Activated CD4-positive, alpha-beta T cell treated with anti-CD3 and anti-CD28 coated beads, Interleukin-2, amount 50 U/mL, for 24 hours (primary cell): ENCODE measurements at places on chromosomes 13 and 19.

DNA sequence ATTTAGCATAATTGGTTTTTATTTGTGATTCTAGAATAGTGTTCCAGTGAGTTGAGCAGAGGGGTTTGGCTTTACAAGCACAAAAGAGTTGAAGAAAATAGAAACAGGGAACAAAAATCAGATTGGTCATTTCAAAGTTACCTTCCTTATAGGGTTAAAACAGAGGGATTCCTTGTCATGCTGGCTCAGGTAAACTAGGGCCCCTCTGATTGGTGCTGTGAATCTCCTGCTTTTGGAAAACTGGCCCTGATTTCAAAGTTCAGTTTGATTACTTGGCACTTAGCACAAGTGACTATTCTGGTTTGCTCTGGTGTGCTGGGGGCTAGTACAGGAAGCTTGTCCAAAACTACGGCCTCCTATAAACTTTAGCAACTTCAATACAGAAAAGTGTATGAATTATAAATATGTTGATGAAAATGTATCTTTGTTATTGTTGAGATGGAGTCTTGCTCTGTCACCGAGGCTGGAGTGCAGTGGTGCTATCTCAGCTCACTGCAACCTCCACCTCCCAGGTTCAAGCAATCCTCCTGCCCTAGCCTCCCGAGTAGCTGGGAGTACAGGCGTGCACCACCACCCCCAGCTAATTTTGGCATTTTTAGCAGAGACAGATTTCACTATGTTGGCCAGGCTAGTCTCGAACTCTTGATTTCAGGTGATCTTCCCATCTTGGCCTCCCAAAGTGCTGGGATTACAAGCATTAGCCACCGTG is 1.9 kb upstream of the MRPS31 start:
- no peak for DNase-seq

DNA sequence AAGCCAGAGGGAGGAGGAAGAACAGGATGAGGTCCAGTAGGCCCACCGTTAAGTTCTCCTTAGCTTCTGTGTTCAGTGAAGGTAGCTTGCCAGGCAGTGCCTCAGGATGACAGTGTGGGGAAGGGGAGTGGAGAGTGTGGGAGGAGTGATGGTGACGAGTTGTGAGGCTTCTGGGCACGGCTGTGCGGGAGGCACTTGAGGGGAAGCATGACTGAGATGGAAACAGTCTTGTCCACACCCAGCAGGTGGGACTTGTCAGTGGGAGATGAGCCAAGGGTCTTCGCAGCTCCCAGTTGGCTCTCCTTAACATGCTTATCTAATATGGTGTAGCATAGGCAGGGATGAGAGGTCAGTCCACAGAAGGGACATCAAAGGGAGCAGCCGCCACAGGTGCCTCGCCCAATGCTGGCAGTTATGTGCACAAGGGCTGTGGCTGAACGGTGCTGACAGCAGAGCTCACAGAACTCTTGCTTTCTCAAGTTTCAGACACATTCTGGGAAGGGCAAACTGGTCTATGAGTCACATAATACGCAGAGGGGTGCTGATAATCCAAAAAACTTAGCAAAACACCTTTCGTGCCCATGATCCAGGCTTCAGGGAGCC is 47.5 kb downstream of the OXGR1 start:
- no peak for DNase-seq

- DNase-seq: no peak
Observed at GRCh38 chr19:47891923-47892666, 6.0 kb upstream of the SULT2A1 start.

DNA sequence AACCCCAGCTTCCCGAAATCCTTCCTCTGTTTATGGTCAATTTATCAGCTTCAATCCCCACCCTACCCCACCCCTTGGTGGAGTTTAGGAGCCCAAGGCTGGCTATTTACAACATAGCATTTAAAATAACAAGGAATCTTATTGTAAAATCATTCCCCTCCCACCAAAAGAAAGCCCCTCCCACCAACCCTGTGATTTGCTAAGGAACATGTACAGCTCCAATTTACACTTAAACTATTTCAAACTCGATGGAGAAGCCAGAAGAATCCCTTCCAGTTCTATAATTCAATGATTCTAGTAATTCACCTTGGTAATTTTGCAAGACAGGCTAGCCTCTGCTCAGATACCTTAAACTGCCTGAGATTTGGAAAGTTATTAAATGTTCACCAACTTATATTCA is 3.0 kb downstream of the LATS2 start:
- DNase-seq: no peak

DNA sequence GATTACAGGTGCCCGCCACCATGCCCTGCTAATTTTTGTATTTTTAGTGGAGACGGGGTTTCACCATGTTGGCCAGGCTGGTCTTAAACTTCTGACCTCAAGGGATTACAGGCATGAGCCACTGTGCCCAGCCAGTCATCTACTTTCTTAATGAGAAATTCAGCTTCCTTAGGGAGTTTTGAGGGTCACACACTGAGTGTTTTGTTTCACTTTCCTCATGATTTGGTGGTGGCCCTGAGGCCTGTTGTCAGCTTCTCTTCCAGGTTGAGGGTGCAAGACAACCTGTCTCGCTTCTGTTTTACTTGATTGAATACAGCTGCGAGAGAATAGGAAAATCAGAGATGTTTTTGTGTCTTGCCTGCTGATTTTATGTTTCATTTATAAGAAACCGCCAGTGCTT is 9.9 kb downstream of the FRY start:
- no peak for DNase-seq

GRCh38 chr13:44015811-44016210 is 136.1 kb downstream of the LACC1 start:
- DNase-seq: no peak

GRCh38 chr19:30046522-30046921 is 104.5 kb downstream of the URI1 start:
- no peak for DNase-seq

DNA sequence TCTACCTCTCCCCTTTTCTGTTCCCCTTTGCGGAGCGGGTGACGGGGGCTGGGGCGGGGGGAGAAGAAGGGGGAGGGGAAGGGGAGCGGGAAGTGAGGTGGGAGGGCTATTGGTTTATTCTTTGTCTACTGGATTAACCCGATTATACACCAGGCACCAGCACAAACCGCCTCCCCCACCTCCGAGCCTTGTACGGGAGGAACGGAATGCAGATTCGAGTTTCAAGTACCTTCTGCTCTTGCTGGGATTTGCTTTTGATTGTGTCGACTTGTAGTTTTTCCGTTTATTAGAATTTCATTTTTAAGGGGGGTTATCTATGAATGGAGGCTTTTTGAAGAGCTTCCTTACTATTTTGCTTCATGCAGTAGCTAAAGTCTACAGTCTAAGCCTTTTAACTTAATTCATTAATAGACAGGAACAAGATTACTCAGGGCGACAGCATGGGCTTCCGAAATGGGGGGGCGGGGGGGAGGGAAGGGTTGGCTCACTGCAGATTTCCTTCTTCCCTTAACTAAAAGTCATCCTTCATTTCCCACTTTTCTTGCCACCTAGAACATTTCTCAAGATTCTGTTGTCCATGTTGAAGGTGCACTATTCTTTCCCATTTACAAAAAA is 937 bp upstream of the SPRY2 start:
- DNase-seq: no peak

DNA sequence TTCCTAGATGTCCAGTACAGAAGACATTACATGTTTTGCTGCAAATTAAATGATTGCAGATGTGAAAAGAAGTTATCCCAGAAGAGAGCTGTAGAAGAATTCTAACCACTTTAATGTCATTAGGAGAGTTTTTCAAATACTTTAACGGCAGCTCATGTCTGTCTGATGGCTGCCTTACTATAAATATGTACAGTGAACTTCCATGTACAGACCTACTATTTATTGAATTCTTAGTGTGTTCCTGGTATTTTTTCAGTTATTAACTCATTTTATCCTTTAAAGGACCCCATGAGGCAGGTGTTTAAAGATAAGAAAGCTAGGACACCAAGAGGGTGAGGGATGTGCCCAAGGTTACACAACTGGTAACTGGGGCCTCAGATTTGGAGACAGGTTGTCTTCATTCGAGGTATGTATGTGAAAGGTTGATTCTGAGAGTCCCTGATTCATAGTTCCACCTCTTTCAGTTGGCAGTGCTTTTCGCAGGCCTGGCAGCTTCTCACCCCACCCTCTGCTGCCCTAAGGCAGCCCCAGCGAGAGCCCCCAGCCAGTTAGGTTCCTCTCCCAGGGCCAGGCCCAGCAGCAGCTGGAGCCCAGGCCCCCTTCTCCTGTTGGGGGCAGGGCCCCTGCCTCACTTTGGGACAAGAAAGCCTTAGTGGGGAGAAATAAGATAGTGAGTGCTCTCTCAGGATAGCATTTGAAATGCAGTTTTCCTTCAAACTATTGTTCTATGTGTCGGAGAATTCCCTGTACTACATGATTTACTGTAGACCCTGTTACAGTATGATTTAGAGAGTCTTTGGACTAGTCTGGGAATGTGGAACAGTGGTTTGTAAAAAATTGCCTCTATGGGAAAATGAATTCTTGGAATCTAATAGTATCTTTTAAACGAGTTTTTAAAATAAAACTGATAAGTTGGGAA is 67.7 kb upstream of the TEX29 start:
- no peak for DNase-seq

DNA sequence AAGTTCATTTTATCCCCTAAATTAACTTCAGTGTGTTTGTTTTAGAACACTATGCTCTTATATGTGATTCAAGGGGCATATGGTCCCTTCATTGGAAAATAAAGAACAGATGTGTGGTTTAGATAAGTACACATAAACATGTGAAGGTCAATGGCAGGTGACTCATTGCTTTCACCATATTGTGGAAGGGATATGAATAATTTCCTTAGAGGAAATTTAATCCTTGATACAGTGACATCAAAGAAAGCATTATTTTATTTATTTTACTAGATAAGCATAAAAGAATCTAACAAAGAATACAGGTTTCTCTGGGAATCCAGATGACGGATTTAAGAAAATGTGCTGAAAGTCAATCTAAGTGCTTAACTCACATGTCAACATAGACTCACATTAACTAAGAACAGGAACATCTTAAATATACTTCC is 373.5 kb downstream of the KCTD12 start:
- no peak for DNase-seq

GRCh38 chr19:28605501-28606268 is 607.3 kb downstream of the UQCRFS1 start:
- DNase-seq: no peak

- no peak for DNase-seq
Observed at GRCh38 chr19:11016631-11017030, 55.8 kb downstream of the SMARCA4 start.

DNA sequence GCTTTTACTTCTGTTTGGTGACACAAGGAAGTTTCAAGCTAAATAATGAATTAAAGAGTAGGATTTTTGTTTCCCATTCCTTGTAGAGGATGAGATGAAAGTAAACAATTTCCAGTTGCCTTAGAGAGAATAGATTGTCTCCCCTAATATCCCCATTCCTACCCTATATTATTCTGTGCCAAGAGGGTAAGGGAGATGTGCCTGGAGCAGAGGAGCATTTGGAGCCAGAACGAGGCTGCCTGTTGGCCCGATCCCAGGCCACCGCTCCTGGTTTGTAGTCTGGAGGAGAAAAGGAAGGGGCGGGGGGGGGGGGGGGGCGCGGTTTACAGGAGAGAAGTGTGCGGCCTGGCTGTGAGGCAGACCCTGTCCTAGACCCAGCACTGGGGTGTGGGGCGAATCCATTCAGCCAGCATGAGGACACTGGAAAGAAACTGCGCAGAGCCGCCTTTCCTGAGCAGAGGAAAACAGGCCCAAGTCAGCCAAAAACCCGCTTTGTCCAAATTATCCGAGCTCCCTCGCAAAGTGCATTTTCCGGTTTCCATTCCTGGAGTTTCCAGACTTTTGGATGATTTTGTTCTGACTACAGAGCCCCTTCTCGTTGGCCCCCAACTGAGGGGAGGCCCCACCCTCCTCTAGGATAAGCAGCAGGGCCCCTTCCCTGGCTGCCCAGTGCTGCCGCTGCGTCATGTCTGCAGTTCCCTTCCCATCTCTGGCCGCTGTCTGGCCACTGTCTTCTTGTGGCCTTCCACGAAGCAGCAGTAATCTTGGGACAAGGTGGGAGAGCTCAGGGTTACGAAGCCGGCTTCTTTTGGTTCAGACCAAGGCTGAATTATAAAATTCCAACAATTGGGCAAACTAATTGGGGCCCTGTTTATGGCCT is 23.0 kb downstream of the NFIX start:
- no peak for DNase-seq

GRCh38 chr19:8257052-8257443 is 47.9 kb downstream of the CERS4 start:
- no peak for DNase-seq

DNA sequence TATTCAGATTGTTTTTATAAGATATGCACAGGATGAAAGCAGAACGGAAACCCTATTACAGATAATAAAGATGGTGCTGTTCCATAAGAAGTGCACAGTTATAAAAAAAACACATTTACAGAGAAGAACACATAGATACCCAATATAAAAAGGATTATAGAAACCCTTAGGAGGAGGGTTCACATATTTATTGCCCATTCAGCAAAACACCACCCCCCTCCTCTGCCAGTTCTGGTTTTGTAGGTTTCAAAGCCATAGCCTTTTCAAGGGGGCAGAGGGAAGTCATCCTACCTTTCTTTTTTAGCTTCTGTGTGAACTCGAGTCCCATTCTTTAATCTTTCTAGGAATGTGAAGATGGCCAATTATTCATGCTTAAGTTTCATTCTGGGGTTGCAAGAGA is 511.2 kb downstream of the GPC5 start:
- no peak for DNase-seq

DNA sequence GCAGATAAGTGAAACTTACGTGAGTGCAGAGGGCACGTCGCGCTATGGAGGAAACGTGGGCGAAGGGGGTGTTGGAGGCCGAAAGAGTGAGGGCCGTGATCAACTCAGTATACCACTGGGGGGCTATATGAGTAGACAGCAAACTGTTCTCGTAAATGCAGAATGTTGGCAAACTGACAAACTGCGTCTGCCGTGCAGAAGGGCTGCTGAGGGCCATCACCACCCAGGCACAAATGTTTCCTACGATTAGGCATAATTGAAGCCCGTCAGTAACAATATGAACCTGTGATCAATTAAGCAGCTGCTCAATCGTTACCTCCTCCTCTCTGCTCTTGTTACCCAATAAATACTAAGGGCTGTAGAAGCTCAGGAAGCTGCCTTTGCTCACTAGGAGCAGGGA is 17.3 kb upstream of the MADCAM1 start:
- no peak for DNase-seq

GRCh38 chr19:48139053-48139452 is 28.4 kb upstream of the PLA2G4C start:
- no peak for DNase-seq

GRCh38 chr13:66462187-66462586 is 767.9 kb downstream of the PCDH9 start:
- no peak for DNase-seq

DNA sequence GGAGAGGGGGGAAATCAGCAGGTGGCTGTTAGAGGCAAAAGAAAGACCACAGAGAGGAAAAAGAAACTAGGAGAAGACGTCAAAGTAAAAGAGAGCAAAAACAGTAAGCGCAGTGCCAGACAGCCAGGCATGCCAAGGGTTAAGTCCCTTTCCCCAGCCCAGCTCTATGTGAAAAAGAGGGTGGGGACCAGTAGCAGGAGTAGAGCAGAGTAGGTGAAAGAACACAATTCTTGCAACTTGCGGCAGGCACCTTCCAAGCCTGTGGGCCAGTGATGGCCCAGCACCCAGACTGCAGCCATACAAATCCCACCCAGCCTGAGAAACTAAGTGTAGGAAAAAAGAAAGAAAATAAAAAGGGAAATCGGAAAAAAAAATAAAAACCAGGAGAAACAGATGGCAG is 64.2 kb upstream of the ZNF85 start:
- DNase-seq: no peak
